ENCODE measurements at places on chromosomes 5 and 9. TPM values are rescaled to one million over a fixed set of nuclear protein-coding genes. Genes with fewer than 3 reads are reported as not detected.

The CBY3 gene
- not detected for total RNA-seq

The COL23A1 gene
- not detected for total RNA-seq

The MCCC2 gene
- total RNA-seq: 18.2 TPM

The RANBP3L gene
- not detected for total RNA-seq
